Neural cell (in vitro differentiated cells): ENCODE measurements at places on chromosomes 12 and 14. TPM values are rescaled to one million over a fixed set of nuclear protein-coding genes. Genes with fewer than 3 reads are reported as not detected.

Gene CLEC6A
- not detected in 2 replicates for polyA plus RNA-seq

Gene LUM
- polyA plus RNA-seq: 0.20 and 0.89 TPM in 2 replicates

Gene COX8C
- polyA plus RNA-seq: not detected in 2 replicates

Gene TAS2R9
- 0.32 and 1.6 TPM in 2 replicates for polyA plus RNA-seq

Gene OR6C2
- not detected in 2 replicates for polyA plus RNA-seq

Gene OR5AU1
- not detected in 2 replicates for polyA plus RNA-seq

Gene HPD
- not detected in 2 replicates for polyA plus RNA-seq

Gene NKX2-1
- polyA plus RNA-seq: 1.5 and 5.0 TPM in 2 replicates

Gene POLE2
- 2.8 and 7.9 TPM in 2 replicates for polyA plus RNA-seq

Gene SERPINA12
- polyA plus RNA-seq: not detected in 2 replicates

Gene KRT73
- polyA plus RNA-seq: not detected in 2 replicates
